ENCODE measurements at places on chromosomes 2 and 18. TPM values are rescaled to one million over a fixed set of nuclear protein-coding genes. Genes with fewer than 3 reads are reported as not detected.

SERPINB11 gene
- total RNA-seq, result not detected

PIEZO2 gene
- total RNA-seq, result 20.4 TPM

CAPN14 gene
- total RNA-seq, result 0.26 TPM

DNA sequence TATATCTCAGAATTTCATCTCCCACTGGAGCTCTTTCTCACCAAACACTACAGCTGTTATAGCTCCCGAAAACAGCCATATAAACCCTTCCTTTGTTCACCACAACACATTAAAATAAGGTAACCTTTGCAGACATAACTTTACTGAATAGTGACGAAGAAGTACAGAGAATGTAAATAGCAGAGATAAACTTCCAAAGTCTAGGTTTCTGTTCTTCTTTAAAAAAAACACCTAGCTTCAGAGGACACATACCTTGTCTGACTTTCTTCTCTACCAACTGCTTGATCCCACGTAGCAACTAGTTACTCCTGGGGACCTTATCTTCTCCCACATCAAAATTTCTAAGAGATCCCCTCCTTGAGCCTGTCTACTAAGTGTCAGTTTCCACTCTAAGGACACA, 32.3 kb downstream of the ATL2 start:
- no peak overlapping the region for H3K27ac ChIP-seq
- H3K36me3 ChIP-seq, result peaks cover 25% of the 10 kb centered on the region
- no peak overlapping the region for H3K4me3 ChIP-seq
- H3K27me3 ChIP-seq, result no peaks in the 10 kb centered on the region
- H3K4me1 ChIP-seq, result no peaks in the 10 kb centered on the region

DNA sequence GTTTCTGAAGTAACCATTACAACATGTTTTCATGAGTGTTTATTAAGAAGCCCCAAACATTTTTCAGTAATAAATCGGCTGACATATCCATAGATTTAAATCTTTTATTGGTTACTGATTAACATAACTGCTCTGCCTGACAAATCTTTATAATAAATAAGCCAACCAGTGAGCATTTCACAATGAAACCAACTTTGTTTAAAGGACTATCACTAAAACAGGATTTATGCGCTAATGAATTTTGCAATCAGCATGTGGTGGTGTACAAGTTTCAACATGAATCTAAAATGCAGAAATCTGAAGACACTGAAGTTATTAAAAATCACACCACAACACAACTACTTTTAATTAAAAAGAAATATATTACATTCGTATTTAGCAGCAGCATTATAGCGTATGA, 166.7 kb downstream of the MEIS1 start:
- H3K4me1 ChIP-seq, result no peaks in the 10 kb centered on the region
- no peak overlapping the region for H3K4me3 ChIP-seq
- no peak for DNase-seq
- H3K36me3 ChIP-seq, result no peaks in the 10 kb centered on the region

DNA sequence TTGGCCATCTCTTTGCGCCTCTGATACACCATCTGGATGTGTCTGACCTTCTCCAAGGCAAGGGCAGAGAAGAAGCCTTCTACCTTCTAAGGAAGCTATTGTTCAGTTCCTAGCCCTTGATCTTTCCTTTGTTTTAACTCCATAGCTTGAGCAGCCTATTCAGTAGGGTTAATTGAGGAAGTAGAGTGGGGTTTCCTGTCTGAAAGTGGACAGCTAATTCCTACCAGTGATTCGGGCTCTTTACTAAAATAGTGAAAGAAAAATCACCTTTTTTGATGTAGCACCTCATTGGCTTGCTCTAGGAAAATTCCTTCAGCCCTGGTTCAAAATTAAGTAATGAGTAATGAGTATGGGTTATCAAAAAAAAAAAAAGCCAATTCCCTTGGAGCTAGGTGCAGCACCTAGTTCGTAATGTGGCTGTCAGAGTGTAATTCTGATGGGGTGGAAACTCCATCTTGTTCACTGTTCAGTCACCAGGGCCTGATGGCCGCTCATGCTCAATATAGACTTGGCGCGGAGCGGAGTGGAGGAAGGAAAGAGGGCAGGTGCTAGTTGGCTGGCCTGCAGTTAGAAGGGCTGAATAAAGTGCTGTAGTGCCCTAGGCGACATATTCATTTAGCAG, 2.9 kb upstream of the MGAT5 start:
- H3K4me1 ChIP-seq, result peaks cover 30% of the 10 kb centered on the region
- no peaks in the 10 kb centered on the region for H3K27me3 ChIP-seq
- H3K27ac ChIP-seq, result no peak overlapping the region

DNA sequence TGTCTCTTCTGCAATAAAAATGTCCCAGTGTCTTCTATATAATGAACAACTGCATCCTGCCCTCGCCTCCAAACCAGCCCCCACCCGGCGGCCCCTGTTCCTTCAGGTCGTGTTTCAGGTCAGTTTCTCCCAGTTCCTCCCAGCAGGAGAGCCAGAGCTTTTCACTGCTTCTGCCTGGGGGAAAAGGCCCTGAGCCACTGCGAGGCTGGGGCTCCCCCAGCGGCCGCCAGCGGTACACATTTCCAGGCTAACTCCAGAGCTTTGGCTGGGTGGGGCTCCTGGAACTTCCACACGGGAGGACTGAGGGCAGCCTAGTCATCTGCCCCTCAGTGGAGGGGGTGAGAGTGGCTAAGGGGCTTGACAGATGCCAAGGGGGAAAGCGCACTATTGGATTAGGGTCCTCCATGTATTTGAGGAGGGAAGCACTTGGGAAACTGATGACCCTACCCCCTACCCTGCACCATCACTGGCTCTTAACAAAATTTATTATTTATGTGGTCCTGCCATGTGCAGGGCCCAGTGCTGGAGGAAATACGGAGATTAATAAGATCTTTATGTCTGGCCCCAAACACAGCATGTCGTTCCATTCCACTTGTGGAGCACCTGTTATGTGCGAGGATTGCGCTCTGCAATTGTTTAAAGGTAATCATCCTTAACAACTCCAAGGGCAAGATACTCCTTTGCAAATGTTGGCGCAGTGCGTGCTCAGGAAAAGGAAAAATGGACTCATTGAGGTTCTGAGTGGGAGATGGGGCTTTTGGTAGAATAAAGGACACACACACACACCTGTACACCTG, 17.3 kb upstream of the CYS1 start:
- peaks cover 6% of the 10 kb centered on the region for H3K27me3 ChIP-seq
- no peaks in the 10 kb centered on the region for H3K4me1 ChIP-seq
- H3K27ac ChIP-seq, result no peak overlapping the region
- no peak overlapping the region for H3K4me3 ChIP-seq

GRCh38 chr2:196725218-196725617, 74.3 kb downstream of the GTF3C3 start:
- no peak overlapping the region for H3K27ac ChIP-seq
- H3K27me3 ChIP-seq, result no peaks in the 10 kb centered on the region
- H3K36me3 ChIP-seq, result no peaks in the 10 kb centered on the region
- no peak for DNase-seq

DNA sequence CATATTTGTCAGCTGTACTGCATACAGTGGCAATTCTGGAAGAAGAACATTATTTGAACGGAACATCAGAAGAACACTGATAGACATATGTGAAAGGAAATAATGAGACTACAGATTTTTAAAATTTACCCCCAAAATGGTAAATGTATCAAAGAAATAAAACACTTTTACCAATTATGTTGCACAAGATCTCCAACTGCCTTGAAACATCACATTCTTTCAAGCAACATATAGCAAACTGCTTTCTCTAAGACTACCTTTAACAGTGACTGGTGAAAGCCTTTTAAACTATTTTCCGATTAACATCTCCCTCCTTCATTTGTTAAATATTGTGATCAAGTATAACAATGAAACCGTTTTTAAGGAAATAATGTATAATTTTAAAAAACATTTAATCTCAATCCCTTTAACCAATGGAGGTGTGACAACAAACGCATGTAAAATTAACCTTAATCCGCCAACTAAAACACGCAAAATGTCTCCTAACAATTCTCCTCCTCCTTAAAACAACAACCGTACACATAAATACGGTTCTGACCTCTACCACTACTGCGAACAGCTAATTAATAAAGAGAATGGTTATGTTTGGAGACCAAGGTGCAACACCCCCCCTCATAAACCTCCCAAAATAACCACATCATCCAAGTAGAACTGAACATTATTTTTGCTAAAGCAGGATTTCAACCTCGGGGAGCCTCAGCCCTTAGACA, 2.4 kb downstream of the FBXO11 start:
- H3K27ac ChIP-seq, result peak overlapping the region; percentile 99
- H3K27me3 ChIP-seq, result no peaks in the 10 kb centered on the region
- H3K4me1 ChIP-seq, result peaks cover 25% of the 10 kb centered on the region
- peak overlapping the region; percentile 82 for H3K4me3 ChIP-seq
- H3K36me3 ChIP-seq, result no peaks in the 10 kb centered on the region

DNA sequence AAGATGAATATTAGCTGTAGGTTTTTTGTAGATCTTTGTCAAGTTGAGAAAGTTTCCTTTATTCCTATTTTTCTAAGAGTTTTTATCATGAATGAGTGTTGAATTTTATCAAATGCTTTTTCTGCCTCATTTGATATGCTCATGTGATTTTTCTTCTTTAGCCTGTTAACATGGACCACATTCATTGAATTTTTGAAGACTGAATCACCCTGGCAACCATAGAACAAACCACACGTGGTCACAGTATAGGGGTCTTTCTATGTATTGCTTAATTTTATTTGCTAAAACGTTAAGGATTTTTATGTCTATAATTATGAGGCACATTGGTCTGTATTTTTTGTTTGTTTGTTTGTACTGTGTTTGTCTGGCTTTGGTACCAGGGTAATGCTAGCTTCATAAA, 201.7 kb upstream of the CWC22 start:
- H3K27ac ChIP-seq, result no peak overlapping the region
- H3K4me1 ChIP-seq, result no peaks in the 10 kb centered on the region
- no peaks in the 10 kb centered on the region for H3K36me3 ChIP-seq
- DNase-seq, result no peak
- H3K4me3 ChIP-seq, result no peak overlapping the region
- no peaks in the 10 kb centered on the region for H3K27me3 ChIP-seq

DNA sequence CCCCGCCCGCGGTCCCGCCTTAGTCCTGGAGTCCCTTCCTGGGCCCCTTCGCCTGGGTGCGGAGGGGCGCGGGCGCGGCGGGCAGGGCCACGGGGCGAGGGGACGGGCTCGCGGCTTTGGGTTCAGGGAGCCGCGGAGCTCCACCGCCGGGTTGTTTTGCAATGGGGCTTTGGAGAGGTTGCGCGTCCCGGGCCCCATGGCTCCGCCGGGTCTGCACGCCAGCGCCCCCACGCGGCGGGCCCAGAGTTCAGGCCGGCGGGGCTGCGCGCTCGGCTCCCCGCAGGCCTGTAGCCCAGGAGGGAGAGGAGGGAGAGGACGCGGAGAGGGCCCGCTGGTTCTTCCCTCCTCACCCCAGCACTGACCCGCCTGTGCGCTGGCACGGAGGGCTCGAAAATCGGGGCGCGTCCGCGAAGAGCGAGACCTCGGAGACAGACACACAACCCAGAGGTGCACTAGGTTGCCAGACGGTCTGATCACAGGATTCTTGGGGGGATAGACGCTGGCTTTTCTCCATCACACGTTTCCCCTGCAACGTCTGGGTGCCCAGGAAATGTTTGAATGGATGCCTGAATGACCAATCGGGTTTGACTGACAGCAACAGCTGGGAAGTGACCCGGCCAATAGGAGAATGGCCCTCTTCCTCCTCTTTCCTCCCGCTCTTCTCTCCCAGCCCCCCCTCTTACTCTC, 4.9 kb upstream of the SIX2 start:
- H3K4me1 ChIP-seq, result peaks cover 26% of the 10 kb centered on the region
- H3K4me3 ChIP-seq, result peak overlapping the region; percentile 28
- peak; percentile 81 for DNase-seq
- H3K27me3 ChIP-seq, result peaks cover 80% of the 10 kb centered on the region

DNA sequence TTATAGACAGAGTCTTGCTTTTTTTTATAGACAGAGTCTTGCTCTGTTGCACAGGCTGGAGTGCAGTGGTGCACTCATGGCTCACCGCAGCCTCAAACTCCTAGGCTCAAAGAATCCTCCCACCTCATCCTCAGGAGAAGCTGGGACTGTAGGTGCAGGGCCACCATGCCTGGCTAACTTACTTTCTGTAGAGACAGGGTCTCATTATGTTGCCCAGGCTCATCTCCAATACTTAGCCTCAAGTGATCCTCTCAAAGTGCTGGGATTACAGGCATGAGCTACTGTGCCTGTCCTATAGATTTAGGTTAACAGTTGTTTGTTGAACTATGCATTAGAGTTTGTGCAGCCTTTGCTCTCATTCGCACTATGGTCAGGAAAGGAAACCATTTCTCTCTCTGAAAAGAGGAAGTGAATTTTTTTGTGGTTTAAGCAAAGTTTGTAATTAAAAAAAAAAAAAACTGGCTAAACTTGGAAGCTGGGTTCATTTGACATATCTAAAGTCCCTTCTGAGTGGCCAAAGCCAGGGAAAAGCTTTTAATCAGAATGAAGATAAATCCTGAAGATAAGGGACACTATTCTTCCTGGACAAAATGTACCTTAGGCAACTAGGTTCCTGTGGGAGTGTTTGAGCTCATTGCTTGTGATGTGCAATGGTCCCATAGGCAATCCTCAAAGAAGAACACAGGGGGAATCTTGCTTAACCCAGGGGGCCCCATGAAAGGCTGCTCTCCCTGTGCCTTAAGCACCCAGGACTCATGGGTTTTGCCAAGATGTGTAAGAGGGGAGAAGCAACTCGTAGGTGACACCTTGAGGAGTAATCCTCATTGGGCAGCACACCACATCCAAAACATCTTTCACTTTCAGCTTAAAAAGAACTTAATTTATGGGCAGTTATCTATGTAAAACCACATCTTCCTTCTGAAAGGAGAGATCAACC, 201.7 kb downstream of the MREG start:
- H3K4me1 ChIP-seq, result peaks cover 8% of the 10 kb centered on the region
- H3K4me3 ChIP-seq, result no peak overlapping the region
- H3K27me3 ChIP-seq, result no peaks in the 10 kb centered on the region
- no peak for DNase-seq
- H3K27ac ChIP-seq, result no peak overlapping the region

- DNase-seq, result peak; percentile 39
- H3K36me3 ChIP-seq, result no peaks in the 10 kb centered on the region
- H3K4me3 ChIP-seq, result no peak overlapping the region
- no peaks in the 10 kb centered on the region for H3K27me3 ChIP-seq
- H3K27ac ChIP-seq, result no peak overlapping the region
These were observed 75.7 kb downstream of the ADD2 start for GRCh38 chr2:70692256-70692655.

- DNase-seq, result no peak
- no peaks in the 10 kb centered on the region for H3K4me1 ChIP-seq
- H3K27me3 ChIP-seq, result no peaks in the 10 kb centered on the region
- H3K4me3 ChIP-seq, result no peak overlapping the region
These were observed 7.9 kb upstream of the INPP4A start for GRCh38 chr2:98436734-98437133.

GRCh38 chr2:191959209-191959608, 112.3 kb upstream of the CAVIN2 start:
- H3K4me3 ChIP-seq, result no peak overlapping the region
- peaks cover 17% of the 10 kb centered on the region for H3K4me1 ChIP-seq
- no peaks in the 10 kb centered on the region for H3K36me3 ChIP-seq

GRCh38 chr2:64451051-64451450, 2.9 kb upstream of the LGALSL start:
- no peaks in the 10 kb centered on the region for H3K36me3 ChIP-seq
- peaks cover 13% of the 10 kb centered on the region for H3K4me1 ChIP-seq
- H3K4me3 ChIP-seq, result no peak overlapping the region
- H3K27ac ChIP-seq, result no peak overlapping the region

All from upper lobe of right lung (tissue), 1 donor.